ENCODE measurements at places on chromosomes 4 and X. TPM values are rescaled to one million over a fixed set of nuclear protein-coding genes. Genes with fewer than 3 reads are reported as not detected.

TRIM61 gene
- not detected for total RNA-seq

RCHY1 gene
- total RNA-seq: 9.3 TPM

ERAS gene
- not detected for total RNA-seq

NAP1L2 gene
- total RNA-seq: 0.60 TPM

PFKFB1 gene
- not detected for total RNA-seq

CXCL6 gene
- total RNA-seq: not detected

NHS gene
- 3.0 TPM for total RNA-seq

PDK3 gene
- 16.9 TPM for total RNA-seq

KIAA1210 gene
- total RNA-seq: 0.10 TPM

TEX13D gene
- not detected for total RNA-seq

SHOX gene
- total RNA-seq: not detected

SH2D1A gene
- total RNA-seq: not detected

CCNB3 gene
- 0.19 TPM for total RNA-seq

- DNase-seq: peak; percentile 82
Observed at GRCh38 chr4:176443646-176444409, 124.1 kb downstream of the SPCS3 start.

DNA sequence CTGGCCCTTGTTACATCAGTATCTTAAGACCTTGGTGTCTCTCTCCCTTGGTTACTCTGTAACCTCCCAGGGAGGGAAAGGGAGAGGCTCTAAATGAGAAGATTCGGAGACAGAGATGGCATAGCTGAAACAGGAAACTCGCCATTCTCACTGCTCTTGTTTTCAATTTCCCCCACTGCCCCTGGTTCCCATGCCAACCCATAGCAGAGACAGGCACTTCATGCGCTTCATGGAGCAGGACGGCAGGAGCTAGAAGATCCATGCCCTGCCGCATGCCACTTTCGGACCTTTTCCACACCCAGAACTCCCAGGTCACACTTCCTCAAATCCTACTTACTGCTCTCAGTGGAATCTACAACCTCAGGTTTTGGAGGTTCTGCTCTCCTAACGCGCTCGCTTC, 3.1 kb downstream of the ZMYM3 start:
- no peak for DNase-seq

- DNase-seq: no peak
Observed at GRCh38 chr4:104719539-104720230, 225.0 kb upstream of the CXXC4 start.

DNA sequence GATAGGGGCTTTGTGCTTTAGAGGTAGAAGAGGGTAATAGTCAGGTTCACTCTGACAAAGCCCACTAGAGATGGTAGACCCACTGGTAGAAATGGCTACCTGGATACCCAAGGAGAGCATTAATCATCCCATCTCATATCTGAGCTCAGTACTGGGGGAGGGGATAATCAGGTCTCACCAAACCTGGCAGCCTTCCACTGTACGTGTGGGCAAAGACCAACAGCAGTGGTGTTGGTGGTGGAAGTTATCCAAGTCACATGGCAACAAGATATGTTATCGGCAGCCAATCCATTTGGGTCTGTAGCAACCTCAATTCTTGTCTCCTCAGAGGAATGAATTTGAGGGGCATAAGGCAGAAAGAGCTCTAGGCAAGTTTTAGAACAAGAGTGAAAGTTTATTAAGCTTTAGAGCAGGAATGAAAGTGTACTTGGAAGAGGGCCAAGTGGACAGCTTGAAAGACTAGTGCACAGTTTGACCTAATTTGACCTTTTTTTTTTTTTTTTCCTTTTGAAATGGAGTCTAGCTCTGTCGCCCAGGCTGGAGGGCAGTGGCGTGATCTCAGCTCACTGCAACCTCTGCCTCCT, 67.0 kb upstream of the CXCL13 start:
- peak; percentile 24 for DNase-seq

GRCh38 chr4:8472689-8473197, 32.2 kb downstream of the TRMT44 start:
- peak; percentile 82 for DNase-seq

- peak; percentile 11 for DNase-seq
Observed at GRCh38 chrX:74535408-74536151, 78.8 kb downstream of the RLIM start.

DNA sequence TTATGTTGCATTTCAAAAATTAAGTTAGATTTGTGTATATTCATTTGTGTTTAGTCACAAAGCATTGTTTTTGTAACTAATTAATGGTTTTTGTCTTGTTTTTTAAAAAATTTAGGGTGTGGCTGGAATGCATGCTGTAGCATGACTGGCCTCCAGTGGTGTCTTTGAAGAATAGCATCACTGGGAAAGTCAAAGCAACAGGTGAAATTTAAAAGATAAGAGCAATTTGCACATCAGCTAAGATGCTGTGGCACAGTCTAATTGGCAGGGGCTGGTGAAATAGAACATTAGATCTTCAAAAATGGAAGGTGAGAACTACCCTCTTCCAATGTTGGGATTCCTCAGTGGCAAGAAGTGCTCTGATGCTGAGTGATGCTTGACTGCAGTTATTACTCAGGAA, 45.3 kb downstream of the ANK2 start:
- peak; percentile 18 for DNase-seq

GRCh38 chr4:83267830-83268475, 16.6 kb downstream of the COQ2 start:
- no peak for DNase-seq

DNA sequence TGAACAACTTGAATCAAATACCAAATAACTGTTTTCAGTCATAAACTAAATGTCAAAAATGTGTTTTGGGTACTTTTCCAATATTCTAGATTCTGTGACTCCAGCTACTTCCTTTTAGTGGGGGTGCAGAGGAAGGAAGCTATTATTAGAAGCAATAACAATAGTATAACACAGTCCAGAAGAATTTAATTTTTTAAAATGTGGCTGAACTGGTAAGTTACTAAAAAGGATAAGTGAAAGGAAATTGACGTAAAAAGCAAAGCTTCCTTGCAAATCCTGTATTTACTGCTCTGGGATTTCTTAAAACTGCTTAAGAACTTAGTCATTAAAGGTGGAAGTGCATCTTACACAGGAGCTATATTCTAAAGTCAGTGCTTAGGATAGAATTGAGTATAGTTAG, 53.2 kb downstream of the MOSPD2 start:
- DNase-seq: no peak

DNA sequence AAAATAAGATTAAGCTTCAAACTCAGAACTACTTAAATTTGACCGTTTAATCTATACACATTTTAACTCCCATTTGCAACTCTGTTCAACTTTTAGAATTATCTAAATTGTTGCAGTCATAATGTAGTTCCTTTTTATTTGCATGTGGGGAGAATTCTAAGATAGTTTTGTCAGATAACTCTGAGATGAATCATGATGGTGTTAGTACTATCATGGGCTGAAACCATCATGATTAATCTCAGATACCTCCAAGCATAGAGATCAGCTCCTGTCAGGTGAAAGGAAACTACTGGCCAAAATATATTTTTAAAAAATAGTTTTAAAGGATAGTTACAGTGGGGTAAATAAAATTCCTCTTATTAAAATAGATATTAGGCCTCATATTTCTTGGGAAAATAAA, 39.0 kb downstream of the FBXO8 start:
- peak; percentile 13 for DNase-seq

- DNase-seq: no peak
Observed at GRCh38 chrX:150704030-150704613, 10.9 kb downstream of the MTMR1 start.

GRCh38 chr4:153916273-153916755, 127.4 kb upstream of the SFRP2 start:
- DNase-seq: no peak

- DNase-seq: peak; percentile 4
Observed at GRCh38 chr4:81919223-81919622, 447.5 kb upstream of the RASGEF1B start.

- no peak for DNase-seq
Observed at GRCh38 chr4:38360201-38360600, 303.8 kb upstream of the KLF3 start.
